CD4-positive, alpha-beta memory T cell (primary cell): ENCODE measurements at places on chromosomes 2 and 18.

DNA sequence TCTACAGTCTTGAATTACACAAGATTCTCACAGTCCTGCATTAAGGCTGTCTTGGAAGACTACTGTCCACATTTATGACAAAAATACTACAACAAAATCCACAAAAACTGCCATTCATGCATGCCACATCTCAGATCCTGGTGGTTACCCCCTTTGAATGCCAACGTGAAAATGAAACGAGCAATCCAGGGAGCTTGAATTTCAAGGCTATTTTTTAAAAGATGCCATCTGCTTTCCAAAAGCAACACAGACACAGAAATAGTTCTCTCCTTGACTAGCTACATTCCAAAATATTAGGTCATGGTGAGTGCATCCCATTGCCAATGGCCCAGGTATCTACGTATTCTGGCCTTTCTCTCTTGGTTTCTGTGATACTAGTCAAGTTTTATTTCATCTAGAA is 36.3 kb downstream of the IRS1 start:
- DNase-seq: no peak

- DNase-seq: no peak
Measured at GRCh38 chr18:48397021-48397420, 12.2 kb downstream of the ZBTB7C start.

DNA sequence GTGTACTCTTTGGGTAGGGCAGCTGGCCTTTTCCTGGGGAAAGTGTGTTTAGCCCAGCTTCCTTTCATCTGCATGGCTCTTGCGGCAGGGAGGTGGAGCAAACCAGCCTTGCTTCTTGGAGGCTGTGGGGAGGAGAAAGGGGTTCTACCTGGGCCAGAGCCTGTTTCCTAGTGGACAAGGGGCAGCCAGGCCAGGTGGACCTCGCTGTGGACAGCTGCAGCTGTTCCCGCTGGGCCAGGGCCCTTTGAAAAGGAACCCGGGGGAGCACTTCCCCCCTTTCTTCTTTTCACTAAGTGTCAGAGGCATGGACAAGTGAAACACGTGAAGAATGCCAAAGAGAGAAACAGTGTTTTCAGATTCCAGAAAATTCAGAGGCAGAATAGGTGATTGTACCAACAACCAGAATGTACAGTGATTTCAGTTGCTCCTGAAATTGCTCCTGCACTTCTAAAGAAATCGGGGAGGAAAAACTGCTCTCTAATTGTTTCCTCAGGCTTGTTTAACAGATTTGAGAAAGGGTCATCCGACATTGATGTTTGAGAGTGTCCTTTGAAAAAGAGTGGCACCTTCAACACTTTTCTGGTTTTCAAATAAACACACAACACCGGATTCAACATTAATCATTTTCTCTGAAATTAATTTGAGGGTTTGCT is 3.9 kb downstream of the GLI2 start:
- DNase-seq: no peak

- no peak for DNase-seq
Measured at GRCh38 chr18:50662775-50663383, 103.0 kb downstream of the MAPK4 start.
